ENCODE measurements at places on chromosomes 2 and 18.
A peak's percentile ranks its signal among the peaks of the same experiment; 100 is the strongest.

GRCh38 chr2:26653207-26654060, 12.3 kb upstream of the CIB4 start:
- DNase-seq = no peak

DNA sequence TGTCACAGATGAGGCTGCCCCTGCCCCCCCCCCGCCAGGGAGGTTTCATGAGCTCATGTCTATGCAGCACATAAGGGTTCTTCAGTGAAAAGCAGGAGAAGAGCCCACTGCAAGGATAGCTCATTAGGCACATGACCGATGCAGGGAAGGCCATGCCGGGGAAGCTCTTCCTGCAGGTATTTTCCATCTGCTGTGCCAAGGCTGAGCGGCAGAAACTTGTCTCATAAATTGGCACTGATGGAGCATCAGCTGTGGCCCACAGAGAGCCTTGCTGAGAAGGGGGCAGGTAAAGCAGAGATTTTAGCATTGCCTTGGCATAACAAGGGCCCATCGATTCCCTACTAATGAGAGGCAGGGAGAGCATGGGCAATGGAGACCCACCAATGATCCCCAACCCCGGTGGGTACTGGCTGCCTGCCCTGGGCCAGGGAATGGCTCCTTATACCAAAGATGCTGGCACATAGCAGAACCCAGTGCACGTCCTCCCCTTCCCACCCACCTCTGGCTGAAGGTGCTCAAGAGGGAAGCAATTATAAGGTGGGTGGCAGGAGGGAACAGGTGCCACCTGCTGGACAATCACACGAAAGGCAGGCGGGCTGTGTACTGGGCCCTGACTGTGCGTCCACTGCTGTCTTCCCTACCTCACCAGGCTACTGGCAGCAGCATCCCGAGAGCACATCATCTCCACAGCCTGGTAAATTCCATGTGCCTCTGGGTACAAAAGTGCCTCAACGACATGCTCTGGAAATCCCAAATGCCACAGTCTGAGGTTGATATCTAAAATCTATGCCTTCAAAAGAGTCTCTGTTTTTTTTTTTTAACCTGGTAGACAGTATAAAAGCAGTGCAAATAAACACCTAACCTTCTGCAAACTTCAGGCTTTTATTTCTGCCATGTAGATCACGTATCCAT, 41.4 kb downstream of the STEAP3 start:
- peak; percentile 29 for DNase-seq

- DNase-seq = no peak
Measured at GRCh38 chr18:79455261-79455660, 59.5 kb downstream of the NFATC1 start.

- DNase-seq = no peak
Measured at GRCh38 chr2:96912346-96913116, 42.7 kb upstream of the SEMA4C start.

DNA sequence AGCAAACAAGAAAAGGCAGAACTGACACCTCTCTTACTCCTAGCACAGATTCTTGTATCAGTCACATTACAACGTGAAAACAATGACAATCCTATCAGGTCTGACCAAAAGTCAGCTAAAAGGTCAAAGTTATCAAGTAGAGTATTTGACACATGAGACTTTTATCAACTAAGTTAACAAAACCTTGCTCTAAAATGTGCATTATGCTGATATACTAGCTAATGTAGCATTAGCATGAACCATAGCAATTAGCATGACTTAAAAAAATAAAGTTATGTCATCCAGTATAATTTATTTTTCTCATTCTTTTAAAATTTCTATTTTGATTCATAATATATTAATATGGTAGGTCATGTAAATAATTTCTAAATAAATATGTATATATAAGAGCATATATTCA, 41.4 kb upstream of the TTC32 start:
- DNase-seq = no peak

GRCh38 chr2:62396880-62397279, 109.1 kb downstream of the TMEM17 start:
- no peak for DNase-seq

Data from CD14-positive monocyte (primary cell).